ENCODE measurements at places on chromosomes 16 and 17.

DNA sequence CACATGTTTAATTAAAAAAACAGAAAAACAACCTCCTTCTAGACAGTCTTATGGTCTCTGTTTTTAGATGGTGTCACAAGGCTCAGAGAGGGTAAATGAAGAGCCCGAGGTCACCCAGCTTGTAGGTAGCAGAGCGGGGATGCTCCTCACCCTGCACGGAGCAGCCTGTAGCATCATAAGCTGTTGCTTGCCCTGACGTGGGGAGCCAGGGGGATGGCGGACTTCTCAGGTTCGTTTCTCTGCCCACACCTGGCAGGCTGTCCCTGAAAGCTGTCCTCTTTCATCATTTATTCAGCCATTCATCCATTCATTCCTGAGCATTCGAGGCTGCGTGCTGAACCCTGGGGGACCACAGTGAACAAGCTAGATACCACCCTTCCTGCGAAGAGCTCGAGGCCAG lies 75.7 kb upstream of the KSR1 start:
- DNase-seq = no peak

- no peak for DNase-seq
These were observed 47.3 kb downstream of the TBC1D16 start for GRCh38 chr17:79988185-79988971.

DNA sequence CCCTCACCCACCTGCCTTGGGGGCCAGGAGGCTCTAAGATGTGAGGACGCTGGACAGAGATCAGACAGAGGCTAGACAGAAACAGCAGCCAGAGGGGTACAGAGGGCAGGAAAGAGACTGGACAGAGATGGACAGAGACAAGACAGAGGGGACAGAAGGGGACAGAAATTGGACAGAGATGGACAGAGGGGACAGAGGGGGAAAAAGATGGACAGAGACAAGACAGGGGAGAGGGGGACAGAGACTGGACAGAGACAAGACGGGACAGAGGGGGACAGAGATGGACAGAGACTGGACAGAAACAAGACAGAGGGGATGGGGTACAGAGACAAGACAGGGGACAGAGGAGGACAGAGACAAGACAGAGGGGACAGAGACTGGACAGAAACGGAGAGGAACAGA lies 16.1 kb downstream of the UTS2R start:
- no peak for DNase-seq

DNA sequence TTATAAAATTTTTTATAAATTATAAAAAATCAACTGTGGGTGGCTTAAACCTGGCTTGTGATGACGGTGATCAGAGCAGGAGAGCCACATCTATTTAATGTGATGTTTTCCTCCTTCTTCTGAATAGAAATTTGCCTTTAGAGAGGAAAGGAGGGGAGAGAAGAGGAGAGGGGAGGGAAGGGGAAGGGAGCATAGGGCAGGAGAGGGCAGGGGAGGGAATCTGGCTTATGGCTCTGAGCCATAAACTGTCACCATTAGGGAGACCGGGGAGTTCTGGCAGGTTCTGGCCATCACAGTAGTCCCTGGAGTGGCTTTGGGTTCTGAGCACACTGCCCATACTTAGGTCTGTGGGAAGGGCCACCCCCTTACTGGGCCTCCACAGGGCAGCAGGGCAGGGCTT lies 167.8 kb downstream of the ENGASE start:
- no peak for DNase-seq

DNA sequence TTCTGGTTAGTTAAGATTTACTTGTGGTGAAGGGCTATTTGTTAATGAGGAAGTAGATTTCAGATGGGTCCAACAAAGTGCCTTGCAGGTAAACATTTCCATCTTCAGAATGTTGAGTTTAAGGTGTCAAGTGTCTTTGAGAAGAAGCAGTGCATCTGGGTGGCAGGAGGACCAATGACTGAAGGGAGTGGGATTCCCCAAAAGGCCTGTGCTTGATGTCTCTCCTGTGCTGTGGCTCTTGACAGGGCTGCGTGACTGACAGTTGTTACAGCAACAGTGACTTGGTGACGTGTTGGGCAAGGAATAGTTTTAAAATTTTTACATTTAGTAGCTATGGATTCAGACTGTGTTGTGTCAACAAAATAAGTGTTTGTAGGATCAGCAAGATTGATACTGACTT lies 149.9 kb downstream of the PHKB start:
- DNase-seq = no peak

DNA sequence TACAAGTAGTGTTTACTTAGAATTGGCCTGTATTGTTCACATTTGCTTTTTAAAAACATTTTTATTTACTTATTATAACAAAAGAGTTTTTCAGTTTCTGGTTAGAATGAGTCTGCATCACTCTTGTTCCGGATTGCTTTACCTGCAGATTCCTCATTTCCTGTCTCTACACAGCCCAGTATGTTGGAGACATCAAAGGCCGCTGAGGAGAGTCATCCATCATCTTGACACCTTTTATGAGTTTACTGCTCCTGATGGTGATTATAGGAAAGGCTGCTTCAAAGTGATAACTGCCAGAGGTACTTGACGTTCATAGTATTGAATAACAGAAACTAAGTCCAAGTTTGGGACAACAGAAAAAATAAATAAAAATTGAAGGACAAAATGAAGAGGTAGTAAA lies 490.5 kb upstream of the CA10 start:
- no peak for DNase-seq

DNA sequence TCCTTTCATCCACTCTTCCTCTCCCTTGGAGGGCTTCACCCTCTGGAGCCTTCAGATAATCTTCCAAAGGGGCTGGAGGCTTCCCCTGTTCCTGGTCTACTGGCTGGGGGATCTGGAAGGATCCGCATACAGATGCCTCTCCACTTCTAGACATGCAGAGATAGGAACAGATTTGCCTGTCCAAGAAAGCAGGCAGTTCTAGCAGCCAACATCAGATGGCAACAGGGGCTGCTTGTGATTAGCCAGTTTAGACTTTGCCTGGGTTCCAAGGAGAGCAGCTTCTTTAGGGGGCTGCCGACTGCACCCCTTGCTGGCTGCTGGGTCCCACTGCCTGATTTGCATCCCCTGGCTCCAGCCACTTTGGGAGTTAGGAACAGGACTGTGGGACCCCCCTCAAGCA lies 6.2 kb upstream of the CD300A start:
- no peak for DNase-seq

Measured in NK-92 treated with Interleukin-12 subunit alpha and Interleukin-12 subunit beta, amount 100 ng/mL, for 24 hours (cell line).